ENCODE measurements at places on chromosomes 1 and 21.

DNA sequence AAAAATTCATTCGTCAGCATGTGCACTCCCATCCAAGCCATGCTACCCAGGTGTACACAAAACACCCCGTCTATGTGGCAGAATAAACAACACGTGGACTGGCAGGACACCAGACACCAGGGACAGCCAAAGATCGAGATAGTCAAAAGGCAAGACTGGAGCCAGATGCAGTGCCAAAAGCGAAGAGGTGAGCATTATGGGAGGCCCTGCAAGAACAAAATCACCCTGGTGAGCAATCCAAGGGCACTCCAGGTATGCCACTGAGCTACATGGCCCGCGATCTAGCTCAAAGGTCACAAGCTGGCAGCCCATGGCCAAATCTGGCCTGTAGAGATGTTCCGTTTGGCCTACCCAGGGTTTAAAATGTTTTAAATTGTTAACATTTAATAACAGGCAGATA is 33.7 kb downstream of the PLPP3 start:
- DNase-seq: no peak

- DNase-seq: no peak
Measured at GRCh38 chr1:229619002-229619401, 6.9 kb downstream of the TAF5L start.

GRCh38 chr21:36076878-36077655 is 7.2 kb downstream of the CBR1 start:
- peak; percentile 53 for DNase-seq

DNA sequence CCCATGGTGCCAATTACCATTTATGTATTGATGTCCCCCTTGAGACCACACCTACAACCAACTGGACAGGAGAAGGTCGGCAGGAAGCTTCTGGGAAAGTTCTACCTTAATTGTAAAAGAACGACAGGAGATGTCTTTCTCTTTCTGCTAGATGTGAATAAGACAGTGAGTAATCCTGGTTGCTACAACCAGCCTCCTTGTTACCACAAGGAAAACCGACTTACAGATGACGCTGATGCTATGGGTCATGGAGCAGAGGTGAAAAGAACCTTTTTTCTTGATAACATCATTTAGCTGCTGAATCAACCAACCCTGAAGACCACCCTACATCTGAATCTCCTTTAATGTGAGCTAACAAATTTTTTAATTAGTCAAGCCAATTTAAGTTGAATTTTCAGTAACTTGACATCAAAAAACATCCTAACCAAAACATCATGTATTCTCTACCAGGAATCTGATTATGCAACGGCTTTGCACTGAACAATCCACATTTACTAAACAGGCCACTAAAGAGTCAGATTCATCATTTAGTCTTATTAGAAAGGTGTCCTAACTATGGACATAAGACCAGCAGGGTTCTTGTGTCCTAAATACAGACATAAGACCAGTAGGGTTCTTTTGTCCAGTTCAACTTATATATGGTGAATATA is 23.0 kb downstream of the RGS2 start:
- no peak for DNase-seq

DNA sequence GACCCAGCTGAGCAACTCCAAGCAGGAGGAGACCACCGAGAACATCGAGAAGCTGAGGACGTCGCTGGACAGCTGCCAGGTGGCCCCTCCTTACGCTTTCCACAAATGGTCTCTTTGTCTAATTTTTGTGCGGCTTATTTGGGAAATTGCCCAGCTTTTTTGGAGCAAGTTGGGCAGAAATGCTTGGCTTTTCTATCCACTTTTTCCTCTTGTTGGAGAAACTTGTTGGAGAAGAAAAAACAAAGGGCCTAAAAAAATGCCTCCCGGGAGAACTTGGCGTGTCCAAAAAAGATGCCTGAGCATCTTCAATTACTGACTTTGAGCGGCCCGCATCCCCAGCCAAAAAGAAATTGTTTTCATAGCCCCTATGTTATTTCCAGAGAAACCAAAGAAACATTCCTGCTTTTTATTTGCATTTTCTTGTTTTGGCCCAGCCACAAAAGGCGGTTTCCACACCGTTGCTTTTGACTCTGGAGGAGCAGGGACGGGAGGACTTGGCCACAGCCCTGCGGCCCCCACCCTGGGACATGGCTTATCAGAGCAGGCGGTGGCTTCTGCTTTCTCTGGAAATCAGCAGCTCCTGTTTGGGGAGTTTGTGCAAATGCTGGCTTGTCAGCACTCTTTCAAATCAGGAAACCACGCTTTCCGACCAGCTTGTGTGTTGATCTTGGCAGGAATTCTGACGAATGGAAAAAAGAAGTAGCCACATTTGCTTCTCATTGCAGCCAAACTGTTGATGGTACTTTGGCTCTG is 81.2 kb upstream of the EFHD2 start:
- DNase-seq: no peak

DNA sequence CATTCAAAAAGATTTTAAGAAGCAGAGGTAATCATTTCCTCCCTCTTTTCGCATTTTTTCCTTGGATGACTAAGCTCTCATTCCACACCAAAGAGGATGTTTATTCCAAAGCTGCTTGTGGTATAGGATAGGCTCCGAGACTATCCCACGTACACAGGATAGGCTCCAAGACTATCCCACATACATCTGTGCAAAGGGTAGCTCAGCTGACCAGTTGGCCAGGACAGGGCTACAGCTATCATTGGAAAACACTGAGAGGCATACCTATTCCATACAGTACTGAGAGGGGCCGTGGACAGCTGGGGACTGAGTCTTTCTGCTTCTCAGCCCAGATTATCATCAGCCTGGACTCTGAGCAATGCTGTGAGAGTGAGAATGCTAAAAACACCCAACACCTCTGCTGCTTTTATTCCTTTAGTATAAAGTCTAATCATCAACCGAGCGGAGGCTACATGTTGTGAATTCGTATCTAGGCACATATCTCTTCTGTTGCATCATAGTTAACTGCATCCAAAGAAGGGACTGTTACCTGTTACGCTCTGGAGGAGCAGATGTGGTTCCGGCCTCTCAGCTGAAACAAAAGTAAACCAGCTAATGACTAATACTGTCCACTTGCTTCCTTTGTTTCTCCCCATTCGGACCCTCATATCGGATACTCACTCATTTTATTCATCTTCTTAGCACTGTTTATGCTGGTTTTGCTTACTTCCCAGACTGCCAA is 141.0 kb downstream of the TNFSF18 start:
- no peak for DNase-seq

GRCh38 chr1:58784758-58785441 is 1.1 kb upstream of the JUN start:
- peak; percentile 89 for DNase-seq

GRCh38 chr1:43902058-43902831 is 31.4 kb upstream of the ARTN start:
- DNase-seq: no peak

GRCh38 chr1:112431038-112431437 is 35.0 kb downstream of the CTTNBP2NL start:
- no peak for DNase-seq

DNA sequence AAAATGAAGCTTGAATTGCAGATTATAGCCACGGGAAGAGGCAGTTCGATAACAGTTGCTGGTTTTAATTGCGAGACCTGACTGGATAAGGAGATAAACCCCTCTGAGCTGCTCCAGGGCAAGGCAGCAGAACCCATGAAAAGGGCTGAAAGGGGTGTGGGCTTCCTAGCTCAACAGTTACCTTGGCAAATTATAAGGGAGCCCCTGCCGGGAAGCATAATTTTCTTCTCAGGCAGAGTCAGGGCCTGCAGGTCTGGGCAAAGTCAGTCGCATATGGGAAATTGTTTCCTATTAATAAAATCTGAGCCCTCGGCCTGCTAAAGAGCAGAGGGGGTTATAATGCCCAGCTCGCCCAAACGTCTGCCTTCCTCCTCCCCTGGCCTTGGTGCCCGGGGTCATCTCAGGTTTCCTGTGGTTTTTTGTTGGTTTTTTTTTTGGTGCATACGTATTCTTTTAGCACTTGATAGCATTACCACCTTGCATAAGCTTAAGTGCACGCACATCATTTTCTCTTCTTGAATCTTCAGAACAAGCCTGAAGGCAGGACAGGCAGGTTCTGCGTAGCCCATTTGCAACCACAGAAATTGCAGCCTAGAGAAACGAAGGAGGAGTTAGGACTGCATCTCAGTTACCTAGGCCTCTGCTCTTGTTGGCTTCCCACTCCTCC is 33.9 kb upstream of the SELENON start:
- no peak for DNase-seq

DNA sequence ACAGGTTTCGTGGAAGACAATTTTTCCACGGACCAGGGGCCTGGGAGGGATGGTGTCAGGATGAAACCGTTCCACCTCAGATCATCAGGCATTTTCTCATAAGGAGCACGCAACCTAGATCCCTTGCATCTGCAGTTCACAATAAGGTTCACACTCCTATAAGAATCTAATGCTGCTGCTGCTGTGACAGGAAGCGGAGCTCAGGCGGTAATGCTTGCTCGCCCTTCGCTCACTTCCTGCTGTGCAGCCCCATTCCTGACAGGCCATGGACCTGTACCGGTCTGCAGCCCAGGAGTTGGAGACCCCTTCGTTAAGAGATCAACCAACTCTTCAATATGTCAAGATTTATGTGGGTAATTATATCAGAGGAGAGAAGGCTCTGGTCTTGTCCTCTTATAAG is 3.3 kb upstream of the DHX9 start:
- DNase-seq: no peak

- DNase-seq: no peak
Measured at GRCh38 chr21:42112238-42112637, 41.1 kb downstream of the UMODL1 start.

DNA sequence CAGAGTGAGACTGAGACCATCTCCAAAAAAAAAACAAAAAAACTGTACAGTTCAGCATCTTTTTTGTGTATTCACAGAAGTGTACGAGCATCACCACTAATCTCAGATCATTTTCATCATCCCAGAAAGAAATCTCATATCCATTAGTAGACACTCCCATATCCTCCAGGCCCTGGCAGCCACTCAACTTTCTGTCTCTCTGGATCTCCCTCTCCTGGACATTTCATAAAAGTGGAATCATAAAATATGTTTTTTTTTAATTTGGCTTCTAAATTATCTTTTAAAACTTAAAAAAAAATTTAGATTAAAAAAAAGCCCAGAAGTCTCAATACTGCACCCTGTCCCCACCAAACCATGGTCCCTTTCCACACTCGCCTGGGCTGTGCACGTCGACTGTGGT is 22.1 kb downstream of the RIPPLY3 start:
- no peak for DNase-seq

DNA sequence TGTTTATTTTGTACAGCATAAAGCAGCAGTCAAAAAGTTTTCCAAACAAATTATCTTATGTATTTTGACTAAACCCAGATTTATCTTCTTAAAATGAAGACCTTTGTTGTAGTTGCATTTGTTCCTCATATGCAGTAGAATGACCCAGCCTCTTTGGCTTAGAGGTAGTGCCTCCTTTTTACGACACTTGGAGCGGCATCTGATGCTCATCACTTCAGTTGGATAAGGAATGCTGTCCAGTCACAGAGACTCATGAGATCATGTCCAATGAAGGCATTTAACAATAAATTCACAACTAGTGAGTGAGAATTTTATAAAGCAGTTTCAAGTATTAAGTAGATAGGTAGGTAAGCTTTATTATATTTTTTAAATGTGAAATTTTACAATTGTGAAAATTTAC is 35.2 kb downstream of the PTPRC start:
- DNase-seq: no peak
